CD4-positive, alpha-beta T cell treated with Interleukin-10 for 1 hour (primary cell): ENCODE measurements at places on chromosomes 6 and 20.

GRCh38 chr6:90098001-90098531 lies 198.6 kb downstream of the BACH2 start:
- DNase-seq = no peak

DNA sequence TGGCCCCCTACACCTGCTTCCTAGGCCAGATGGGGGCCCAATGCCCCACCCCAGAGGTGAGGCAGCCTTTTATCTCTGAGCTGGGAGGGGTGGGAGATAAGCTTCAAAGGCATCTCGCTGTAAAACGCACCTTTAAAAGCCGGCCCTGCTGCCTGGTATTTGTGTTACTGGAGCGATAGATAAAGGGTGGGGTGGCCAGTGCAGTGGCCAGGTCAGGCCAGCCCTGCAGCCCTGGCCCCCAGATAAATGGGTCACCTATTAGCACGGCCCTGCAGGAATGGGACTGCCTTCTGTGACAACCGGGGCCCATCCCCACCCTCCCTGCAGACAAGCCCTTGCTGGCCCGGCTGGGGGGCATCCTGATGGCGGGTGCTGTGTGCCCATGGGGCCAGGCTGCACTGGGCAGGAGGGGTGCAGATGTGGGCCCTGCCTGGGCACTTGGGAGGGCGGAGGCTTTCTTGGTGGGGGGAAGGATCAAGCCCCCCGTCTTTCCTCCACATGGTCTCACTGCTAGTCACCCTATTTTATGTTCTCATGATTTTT lies 3.0 kb upstream of the RBBP8NL start:
- no peak for DNase-seq

DNA sequence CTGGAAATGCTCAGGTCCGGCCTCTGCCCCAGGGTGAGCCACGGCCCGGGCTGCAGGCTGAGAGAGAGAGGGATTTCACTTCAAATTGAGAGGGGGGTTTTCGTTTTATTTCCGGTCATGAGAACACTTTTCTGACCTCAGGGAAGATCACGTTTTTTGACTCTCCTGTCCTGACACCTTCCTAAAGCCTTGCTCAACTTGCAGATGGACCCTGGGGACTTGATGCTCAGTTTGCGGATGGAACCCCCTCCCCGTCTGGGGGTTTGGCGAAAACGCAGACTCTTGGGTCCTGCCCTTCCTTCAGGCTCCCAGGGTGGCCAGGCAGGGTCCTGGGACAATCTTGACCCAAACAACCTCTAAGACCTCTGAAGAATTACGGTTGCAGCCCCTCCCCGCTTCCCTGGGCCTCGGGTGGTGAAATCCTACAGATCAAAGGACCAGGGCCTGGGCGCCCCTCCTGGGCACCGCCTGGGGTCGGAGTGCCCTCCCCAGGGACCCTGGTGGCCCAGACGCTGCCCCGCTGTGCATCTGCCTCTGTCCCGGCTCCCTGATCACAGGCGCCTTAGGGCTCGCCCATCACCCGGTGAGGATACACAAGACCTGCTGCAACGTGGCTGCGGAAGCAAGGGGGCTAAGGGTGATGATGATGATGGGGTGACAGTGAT lies 148.2 kb downstream of the ERMARD start:
- no peak for DNase-seq

- DNase-seq = no peak
These were observed 113.9 kb upstream of the ZNF217 start for GRCh38 chr20:53707371-53708055.

- no peak for DNase-seq
These were observed 33.6 kb upstream of the PXDC1 start for GRCh38 chr6:3784885-3785744.
